Spleen (tissue), 13 donors: ENCODE measurements at places on chromosomes 5 and 9. TPM values are rescaled to one million over a fixed set of nuclear protein-coding genes. Genes with fewer than 3 reads are reported as not detected.

DNA sequence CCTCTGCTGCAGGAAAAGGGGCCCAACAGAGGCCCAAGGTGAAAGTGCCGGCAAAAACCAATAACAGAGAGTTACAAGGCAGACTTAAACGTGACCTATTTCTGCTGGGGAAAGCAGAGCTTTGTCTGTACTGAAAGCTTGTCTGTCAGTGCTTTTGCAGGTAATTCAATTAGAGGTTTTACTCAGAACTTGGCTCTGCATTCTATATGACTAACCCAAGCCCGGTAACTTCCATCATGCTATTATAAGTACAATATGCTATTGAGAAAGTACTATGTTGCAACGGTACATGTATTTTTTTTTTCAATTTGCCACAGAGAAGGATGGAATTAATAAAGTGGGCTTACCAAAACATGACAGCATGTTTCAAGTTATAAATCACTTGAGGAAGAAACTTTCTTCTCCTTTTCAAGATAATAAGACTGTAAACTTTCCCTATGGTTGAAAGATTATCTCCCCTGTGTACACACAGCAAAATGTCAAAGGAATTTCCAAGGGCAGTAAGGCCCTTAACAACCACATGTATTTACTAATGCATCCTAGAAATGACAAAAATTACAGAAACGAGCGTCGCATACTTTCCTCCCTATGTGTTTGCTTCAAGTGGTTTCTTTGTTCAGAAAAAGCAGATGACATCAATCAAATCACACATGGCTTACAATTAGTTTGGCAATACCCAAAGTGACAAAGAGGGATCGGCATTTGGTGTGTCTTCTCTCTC lies 282.4 kb downstream of the EFNA5 start:
- H3K36me3 ChIP-seq, result no peaks in the 10 kb centered on the region
- H3K4me3 ChIP-seq, result no peak overlapping the region
- H3K4me1 ChIP-seq, result peaks cover 40% of the 10 kb centered on the region
- no peak overlapping the region for H3K27ac ChIP-seq

RNF208 gene
- polyA plus RNA-seq, result 5.4 TPM

ADRB2 gene
- polyA plus RNA-seq, result 1.2 TPM

- H3K27ac ChIP-seq, result peak overlapping the region; percentile 56
- peaks cover 53% of the 10 kb centered on the region for H3K4me1 ChIP-seq
- no peaks in the 10 kb centered on the region for H3K27me3 ChIP-seq
- no peak for DNase-seq
- H3K4me3 ChIP-seq, result no peak overlapping the region
- H3K36me3 ChIP-seq, result no peaks in the 10 kb centered on the region
These were observed 186.7 kb upstream of the RASA1 start for GRCh38 chr5:87081016-87081415.

HSD17B4 gene
- polyA plus RNA-seq, result 135 TPM
